ENCODE measurements at places on chromosomes 6 and 20. TPM values are rescaled to one million over a fixed set of nuclear protein-coding genes. Genes with fewer than 3 reads are reported as not detected.

ZBTB46 gene
- 4.5 TPM for total RNA-seq

RUNX2 gene
- 2.1 TPM for total RNA-seq

LST1 gene
- not detected for total RNA-seq

MLIP gene
- not detected for total RNA-seq

BANF2 gene
- total RNA-seq, result not detected

TP53TG5 gene
- under 0.01 TPM for total RNA-seq

BCAS1 gene
- under 0.01 TPM for total RNA-seq

STX11 gene
- total RNA-seq, result 0.26 TPM

TCF15 gene
- not detected for total RNA-seq

HEY2 gene
- total RNA-seq, result not detected

CD109 gene
- 12.8 TPM for total RNA-seq

MAN1A1 gene
- total RNA-seq, result 120 TPM

TRIM31 gene
- not detected for total RNA-seq

PABPC1L gene
- total RNA-seq, result 11.9 TPM

XKR7 gene
- total RNA-seq, result not detected

SYTL3 gene
- 4.6 TPM for total RNA-seq

GFOD1 gene
- total RNA-seq, result 25.3 TPM
